Cardiac muscle cell (in vitro differentiated cells and primary cell): ENCODE measurements at places on chromosomes 4 and X. TPM values are rescaled to one million over a fixed set of nuclear protein-coding genes. Genes with fewer than 3 reads are reported as not detected.

IL21 gene
- total RNA-seq = not detected in 2 replicates

BBS12 gene
- total RNA-seq = 3.2 and 4.9 TPM in 2 replicates

CORIN gene
- total RNA-seq = 118 and 169 TPM in 2 replicates

FHDC1 gene
- total RNA-seq = 0.18 and 0.25 TPM in 2 replicates

ARMCX5 gene
- total RNA-seq = 23.9 and 31.3 TPM in 2 replicates

ATP2B3 gene
- 0.14 and 0.21 TPM in 2 replicates for total RNA-seq

CD38 gene
- not detected in 2 replicates for total RNA-seq

GABRB1 gene
- 0.42 and 0.67 TPM in 2 replicates for total RNA-seq

GRCh38 chrX:70916754-70917153 is 8.2 kb upstream of the TEX11 start:
- no peaks in the 10 kb centered on the region for H3K4me1 ChIP-seq
- no peak for DNase-seq
- no peaks in the 10 kb centered on the region for H3K36me3 ChIP-seq
- no peaks in the 10 kb centered on the region for H3K27me3 ChIP-seq
- no peak overlapping the region for H3K27ac ChIP-seq
- H3K4me3 ChIP-seq = no peak overlapping the region

- H3K36me3 ChIP-seq = no peaks in the 10 kb centered on the region
- no peak overlapping the region for H3K27ac ChIP-seq
- H3K27me3 ChIP-seq = no peaks in the 10 kb centered on the region
- DNase-seq = no peak
- H3K4me3 ChIP-seq = no peak overlapping the region
Observed at GRCh38 chrX:63935835-63936234, 150.8 kb upstream of the ARHGEF9 start.

DNA sequence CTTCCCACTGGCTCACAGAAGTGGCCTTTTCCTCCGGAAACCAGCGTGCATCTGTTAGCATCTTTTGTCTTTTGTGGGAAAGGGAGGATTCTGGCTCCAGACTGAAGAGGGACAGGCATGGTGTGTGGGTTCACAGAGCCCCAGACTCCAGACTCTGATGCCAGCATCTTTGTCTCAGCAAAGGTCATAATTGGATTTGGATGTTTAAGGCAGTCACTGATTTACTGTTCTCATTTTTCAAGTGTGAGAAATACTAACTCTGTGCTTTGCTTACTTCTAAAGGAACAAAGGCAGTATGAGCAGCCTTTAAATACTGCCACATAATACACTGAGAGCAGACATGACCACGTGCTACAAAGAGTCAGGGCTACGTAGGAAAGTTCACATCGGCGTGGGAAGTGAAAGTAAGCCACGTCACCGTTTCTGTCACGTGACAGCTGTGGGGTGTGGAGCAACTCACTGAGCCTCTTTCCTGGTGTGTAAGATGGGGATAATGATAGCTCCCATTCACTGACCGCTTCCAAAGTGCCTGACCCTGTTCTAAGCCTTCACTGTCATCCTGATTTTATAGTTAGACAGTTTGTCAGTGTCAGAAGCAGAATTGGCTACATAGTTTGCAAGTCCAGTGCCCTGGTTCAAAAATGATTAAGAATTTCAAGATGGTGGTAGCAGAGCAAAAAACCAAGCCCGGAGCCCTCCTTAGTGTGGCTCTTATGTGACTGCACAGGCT is 24.8 kb upstream of the TMSB4X start:
- no peak overlapping the region for H3K27ac ChIP-seq
- no peak overlapping the region for H3K4me3 ChIP-seq
- DNase-seq = peak; percentile 90
- no peaks in the 10 kb centered on the region for H3K27me3 ChIP-seq
- H3K4me1 ChIP-seq = no peaks in the 10 kb centered on the region

GRCh38 chr4:150072471-150072870 is 5.8 kb upstream of the DCLK2 start:
- no peak overlapping the region for H3K4me3 ChIP-seq
- H3K4me1 ChIP-seq = no peaks in the 10 kb centered on the region
- H3K27ac ChIP-seq = no peak overlapping the region
- DNase-seq = no peak
- peaks cover 30% of the 10 kb centered on the region for H3K27me3 ChIP-seq
- no peaks in the 10 kb centered on the region for H3K36me3 ChIP-seq

GRCh38 chr4:122739174-122739573 is 6.7 kb downstream of the BBS12 start:
- no peaks in the 10 kb centered on the region for H3K4me1 ChIP-seq
- no peak for DNase-seq
- peaks cover 3% of the 10 kb centered on the region for H3K36me3 ChIP-seq
- H3K27me3 ChIP-seq = no peaks in the 10 kb centered on the region

DNA sequence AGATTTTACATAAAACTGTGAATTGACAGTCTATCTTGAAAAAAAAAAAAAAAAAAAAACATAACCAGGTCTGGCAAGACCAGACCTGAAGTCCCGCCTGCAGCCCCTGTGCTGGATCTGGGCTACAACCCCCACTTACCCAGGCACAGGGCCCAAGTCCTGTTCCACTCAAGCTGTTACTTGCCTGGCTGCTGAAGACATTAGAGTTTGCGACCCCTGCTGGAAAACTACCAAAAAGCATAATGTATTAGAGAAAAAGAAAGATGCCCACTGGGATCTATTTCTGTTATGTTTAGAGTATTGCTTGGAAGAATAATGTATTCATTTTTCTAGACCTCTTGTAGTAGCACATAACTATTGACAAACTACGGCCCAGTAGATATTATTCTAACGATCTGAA is 4.7 kb downstream of the HS3ST1 start:
- no peak overlapping the region for H3K27ac ChIP-seq

GRCh38 chr4:162683659-162684370 is 482.9 kb downstream of the NAF1 start:
- no peak for DNase-seq
- no peaks in the 10 kb centered on the region for H3K27me3 ChIP-seq
- H3K4me3 ChIP-seq = no peak overlapping the region

- no peaks in the 10 kb centered on the region for H3K4me1 ChIP-seq
- no peak for DNase-seq
- H3K27me3 ChIP-seq = no peaks in the 10 kb centered on the region
- H3K36me3 ChIP-seq = no peaks in the 10 kb centered on the region
- no peak overlapping the region for H3K4me3 ChIP-seq
Observed at GRCh38 chr4:77671051-77671450, 65.4 kb downstream of the CXCL13 start.

DNA sequence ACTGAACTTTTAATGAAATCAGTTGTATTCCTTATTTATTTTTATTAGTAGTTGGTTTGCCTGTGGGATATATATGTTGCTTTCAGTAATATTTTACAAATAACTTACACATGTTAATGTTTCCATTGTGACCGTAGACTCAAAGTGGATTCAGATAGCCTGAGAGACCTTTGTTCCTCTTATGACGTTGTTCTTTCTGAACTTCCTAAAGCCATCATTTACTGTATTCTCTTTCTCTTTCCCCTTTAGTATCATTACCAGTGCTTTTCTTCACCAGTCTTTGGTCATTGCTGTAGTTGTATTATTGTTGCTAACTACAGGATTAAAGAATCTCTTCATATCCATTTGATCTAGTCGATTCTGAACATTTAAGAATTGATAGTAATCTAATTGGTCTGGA is 4.3 kb downstream of the STIM2 start:
- no peaks in the 10 kb centered on the region for H3K36me3 ChIP-seq
- no peaks in the 10 kb centered on the region for H3K27me3 ChIP-seq
- H3K4me1 ChIP-seq = peaks cover 46% of the 10 kb centered on the region
